HFFc6 (cell line): ENCODE measurements at places on chromosomes 2 and 18. TPM values are rescaled to one million over a fixed set of nuclear protein-coding genes. Genes with fewer than 3 reads are reported as not detected.

Gene SRD5A2
- not detected in 2 replicates for total RNA-seq

Gene PARD3B
- total RNA-seq: 15.0 to 19.1 TPM (median 18.7 TPM) in 3 replicates

Gene CYTIP
- not detected in 3 replicates for total RNA-seq

Gene TLX2
- total RNA-seq: 0.17 to 0.58 TPM (median 0.21 TPM) in 3 replicates

Gene CYP26B1
- total RNA-seq: 0.09 to 0.59 TPM (median 0.37 TPM) in 3 replicates

Gene ABCA12
- 0.05 to 0.38 TPM in 2 of 3 replicates, not detected in the other for total RNA-seq
